ENCODE measurements at places on chromosomes 16 and 17.
A peak's percentile ranks its signal among the peaks of the same experiment; 100 is the strongest.

- DNase-seq: peak; percentile 20
Measured at GRCh38 chr17:82497483-82498405, 21.8 kb upstream of the FOXK2 start.

GRCh38 chr17:57636985-57637665 is 108.0 kb downstream of the CCDC182 start:
- peak; percentile 25 for DNase-seq

GRCh38 chr16:14562691-14563491 is 67.2 kb downstream of the PARN start:
- peak; percentile 92 for DNase-seq

GRCh38 chr17:30188211-30188939 is 47.1 kb downstream of the SLC6A4 start:
- peak; percentile 14 for DNase-seq

DNA sequence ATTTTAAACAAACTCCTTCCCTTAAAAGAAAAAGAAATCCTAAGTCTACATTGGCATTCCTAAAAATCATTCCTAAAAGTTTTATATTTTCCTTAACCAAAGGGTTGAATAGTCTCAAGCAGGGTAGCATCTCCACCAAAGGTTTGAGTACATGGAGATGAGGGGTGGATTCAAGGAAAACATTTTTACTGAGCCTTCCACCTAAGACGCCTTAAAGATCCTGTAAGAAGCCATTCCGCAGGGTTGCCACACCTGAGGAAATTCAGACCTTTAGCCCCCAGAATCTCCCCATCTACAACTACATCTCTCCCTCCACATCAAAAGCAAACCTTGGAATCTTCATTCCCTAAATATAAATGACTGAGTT is 7.7 kb upstream of the AKTIP start:
- no peak for DNase-seq

DNA sequence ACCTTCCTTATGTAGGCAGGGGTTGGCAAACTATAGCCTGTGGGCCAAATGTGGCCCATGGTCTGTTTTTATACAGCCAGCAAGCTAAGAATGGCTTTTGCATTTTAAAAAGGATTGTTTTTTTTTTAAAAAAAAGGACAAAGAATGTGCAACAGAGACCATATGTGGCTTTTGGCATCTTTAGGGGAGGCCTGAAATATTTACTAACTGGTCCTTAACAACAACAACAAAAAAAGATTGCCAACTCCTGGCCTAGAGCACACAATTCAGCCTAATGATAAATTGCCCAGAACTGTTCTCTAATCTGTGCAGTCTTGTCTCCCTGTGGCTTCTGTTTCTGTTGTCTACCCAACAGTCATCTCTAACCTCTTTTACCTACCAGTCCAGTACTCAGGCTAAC is 67.1 kb downstream of the SSH2 start:
- no peak for DNase-seq

DNA sequence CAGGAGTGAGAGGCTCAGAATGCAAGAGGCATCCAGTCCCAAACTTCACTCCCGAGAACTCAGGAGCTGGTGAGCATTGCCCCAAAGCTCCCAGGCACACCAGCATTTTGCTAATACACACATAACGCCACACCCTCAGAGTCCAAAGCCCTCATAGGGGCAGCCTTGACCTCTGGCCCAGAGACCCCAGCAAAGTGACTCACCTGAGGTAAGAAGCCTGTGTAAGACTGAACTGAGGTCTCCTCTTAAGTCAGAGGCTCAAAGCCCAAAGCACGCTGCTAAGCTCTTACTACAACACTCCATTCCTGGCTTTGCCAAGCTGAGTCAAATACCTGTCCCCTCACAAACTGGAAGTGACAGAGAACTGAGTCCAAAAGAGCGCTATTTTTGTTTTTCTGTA is 16.4 kb downstream of the ST3GAL2 start:
- no peak for DNase-seq

DNA sequence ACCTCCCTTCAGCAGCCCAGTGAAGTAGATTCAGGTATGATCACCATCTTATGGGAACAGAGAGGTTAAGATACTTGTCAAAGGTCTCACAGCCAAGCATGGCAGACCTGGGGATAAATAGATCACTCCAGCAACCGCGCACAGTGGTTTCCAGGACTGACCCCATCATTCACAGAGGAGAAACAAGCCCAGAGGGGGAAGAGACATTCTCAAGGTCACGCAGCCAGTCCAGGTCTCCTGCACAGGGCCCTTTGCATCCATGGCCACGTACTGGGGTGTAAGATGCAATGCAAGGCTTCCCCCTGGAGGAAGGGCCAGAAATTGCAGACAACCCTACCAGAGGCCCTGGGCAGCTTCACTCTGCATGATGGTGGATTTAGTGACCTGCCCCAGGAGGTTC is 19.9 kb downstream of the TLE7 start:
- DNase-seq: peak; percentile 26

- DNase-seq: no peak
Measured at GRCh38 chr16:51153577-51154031, 2.5 kb upstream of the SALL1 start.

DNA sequence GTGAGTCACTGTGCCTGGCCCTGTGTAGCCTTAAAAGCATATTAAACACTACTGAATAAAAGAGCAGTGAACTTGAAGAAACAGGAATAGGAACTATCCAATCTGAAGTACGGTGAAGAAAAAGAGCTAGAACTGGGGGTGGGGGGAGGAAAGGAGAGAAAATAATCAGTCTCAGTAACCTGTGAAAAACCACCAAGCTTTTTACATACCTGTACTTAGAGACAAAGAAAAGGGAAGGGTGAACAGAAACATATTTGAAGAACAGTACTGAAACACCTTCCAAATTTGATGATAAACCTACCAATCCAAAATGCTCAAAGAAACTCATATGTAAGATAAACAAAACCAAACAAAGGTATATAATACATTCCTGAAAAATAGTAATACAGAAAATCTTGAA is 77.5 kb downstream of the USP32 start:
- no peak for DNase-seq

DNA sequence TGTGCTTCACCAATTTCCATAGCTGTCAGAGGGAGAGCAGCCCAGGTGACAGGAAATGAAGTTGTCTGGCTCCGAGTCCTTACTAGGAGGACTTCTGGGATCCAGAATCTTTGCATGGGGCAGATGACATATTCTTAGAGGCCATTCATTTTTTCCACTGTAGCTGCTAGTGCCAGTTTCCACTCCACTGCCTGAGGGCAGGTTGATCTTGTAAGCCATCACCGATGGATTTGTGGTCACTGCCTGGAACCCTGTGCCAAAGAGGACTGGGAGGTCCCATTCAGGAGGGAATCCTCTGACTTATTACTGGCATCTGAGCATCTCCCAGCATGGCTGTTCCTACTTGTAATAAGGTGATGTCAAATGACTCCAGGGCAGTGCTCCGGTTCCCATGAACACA is 144.1 kb upstream of the KCNJ18 start:
- DNase-seq: no peak

GRCh38 chr17:31510308-31511194 is 119.1 kb downstream of the RAB11FIP4 start:
- DNase-seq: no peak

DNA sequence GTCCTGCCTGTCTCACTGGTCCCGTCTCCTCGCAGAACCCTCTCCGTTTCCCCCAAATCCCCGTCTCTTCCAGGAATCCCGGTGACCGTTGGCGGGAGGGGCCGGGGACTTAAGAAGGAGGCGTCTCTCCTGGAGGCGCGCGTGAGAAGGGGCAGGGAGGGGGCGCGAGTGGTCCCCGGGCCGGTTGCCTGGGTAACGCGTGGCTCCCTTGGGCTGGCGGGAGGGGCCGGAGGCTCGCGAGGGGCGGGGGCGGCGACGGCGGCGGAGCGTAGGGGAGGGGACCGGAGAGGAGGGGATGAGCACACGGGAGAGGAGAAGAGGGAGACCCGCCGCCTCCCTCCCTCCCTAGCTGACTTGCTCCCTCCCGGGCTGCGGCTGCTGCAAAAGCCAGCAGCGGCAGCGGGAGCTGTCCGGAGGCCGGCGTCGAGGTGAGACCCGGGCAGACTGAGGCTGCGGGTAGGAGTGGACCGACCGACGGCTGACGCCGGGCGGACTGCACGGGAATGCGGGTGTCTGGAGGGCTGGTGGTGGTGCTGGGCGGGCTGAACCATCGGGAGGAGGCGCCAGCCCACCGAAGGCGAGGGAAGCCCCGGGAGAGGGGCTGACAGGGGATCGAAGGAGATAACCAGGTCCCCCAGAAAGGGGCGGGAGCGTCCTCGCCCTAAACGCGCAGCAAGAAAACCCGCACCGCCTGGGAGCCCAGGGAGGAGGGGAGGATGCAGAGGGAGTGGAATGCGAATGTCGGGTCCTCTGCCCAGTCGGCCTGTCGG is at the start of gene PRRT2:
Gene PRRT2, plus strand, starts transcription at position 298 of the 770 bp plus-strand sequence. CDS start 862 bp downstream, outside the sequence.
- no peak for DNase-seq

GRCh38 chr17:35286120-35286781 is 43.4 kb downstream of the SLFN5 start:
- no peak for DNase-seq

DNA sequence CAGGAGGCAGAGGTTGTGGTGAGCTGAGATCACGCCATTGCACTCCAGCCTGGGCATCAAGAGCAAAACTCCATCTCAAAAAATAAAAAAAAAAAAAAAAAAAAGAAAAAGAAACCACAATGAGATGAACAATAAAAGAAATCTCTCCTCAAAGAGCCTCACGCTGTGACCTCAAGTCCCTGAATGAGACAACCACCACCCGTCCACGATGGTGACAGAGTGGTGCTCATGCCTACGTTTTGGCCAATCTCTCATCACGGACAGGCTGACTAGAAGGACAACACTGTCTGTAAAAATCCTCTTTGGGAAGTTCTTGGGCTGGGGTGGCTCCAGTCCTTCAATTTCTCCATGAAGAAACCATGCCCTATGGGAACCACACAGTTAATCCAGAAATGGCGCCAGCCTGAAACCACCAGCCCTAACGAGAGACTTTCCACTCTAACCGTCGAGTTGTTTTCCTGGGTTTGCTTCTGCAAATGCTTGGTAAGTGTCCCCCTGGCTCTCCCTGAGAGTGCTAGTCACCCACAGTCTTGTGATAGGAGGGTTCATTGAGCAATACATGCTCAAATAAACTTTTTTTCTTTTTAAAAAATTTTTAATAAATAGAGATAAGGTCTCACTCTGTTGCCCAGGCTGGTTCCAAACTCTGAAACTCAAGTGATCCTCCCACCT is 15.0 kb upstream of the PRSS27 start:
- DNase-seq: no peak

GRCh38 chr16:1057252-1057932 is 15.2 kb upstream of the SSTR5 start:
- DNase-seq: no peak

GRCh38 chr16:70612931-70613330 is 33.4 kb upstream of the IL34 start:
- no peak for DNase-seq

DNA sequence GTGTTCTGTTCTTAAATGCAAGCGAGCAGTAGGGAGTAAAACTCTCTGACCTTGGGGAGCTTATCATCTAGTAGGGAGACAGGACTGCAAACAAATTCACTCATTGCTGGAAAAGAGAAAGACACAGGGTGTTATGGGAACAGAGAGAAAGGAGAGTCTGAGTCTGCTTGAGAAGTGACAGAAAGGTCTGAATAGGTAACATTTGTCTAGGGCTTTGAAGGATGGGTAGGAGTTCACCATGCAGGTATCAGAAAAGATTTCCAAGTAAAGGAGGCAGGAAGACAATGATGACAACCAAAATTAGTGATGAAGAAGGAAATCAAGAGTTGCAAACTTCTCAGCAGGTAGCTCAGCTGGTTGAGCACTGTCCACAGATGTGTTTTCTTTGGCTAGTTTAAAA is 93.6 kb upstream of the GPR139 start:
- no peak for DNase-seq

GRCh38 chr17:75087558-75088453 is at the start of gene SLC16A5:
TSS of gene SLC16A5 (plus strand) at chr17:75087954. CDS start at chr17:75093637, 5,683 bp downstream.
- peak; percentile 50 for DNase-seq

GRCh38 chr16:69003500-69003899 is 102.0 kb upstream of the HAS3 start:
- DNase-seq: no peak

DNA sequence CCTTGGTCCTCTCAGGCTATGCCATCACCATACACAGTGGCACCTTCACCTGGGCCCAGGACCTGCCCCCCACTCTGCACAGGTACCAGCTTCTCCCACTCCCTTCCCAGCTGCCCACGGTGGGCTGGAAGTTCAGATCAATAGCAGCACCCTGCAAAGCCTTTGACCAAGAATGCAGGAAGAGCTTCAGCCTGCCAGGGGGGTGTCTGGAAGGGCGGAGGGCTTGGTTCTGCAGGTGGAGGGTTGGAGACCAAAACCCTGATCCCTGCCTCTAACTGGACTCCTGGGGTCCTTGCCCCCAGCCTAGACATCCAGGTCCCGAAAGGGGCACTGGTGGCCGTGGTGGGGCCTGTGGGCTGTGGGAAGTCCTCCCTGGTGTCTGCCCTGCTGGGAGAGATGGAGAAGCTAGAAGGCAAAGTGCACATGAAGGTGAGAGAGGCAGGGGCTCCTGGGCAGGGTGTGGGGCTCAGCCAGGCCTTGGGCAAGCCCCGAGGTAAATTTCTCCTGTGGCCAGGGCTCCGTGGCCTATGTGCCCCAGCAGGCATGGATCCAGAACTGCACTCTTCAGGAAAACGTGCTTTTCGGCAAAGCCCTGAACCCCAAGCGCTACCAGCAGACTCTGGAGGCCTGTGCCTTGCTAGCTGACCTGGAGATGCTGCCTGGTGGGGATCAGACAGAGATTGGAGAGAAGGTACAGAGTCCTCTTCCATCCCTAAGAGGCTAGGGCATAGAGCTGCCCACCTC is 34.3 kb downstream of the ABCC3 start:
- no peak for DNase-seq

- DNase-seq: no peak
Measured at GRCh38 chr17:57965521-57966160, 10.4 kb upstream of the CUEDC1 start.

GRCh38 chr16:14606102-14606501 is 24.0 kb downstream of the PARN start:
- no peak for DNase-seq

GRCh38 chr17:6567528-6568183 is 11.3 kb upstream of the PITPNM3 start:
- peak; percentile 91 for DNase-seq

- DNase-seq: no peak
Measured at GRCh38 chr16:77430787-77431585, 3.8 kb downstream of the ADAMTS18 start.

GRCh38 chr16:66523861-66524354 is 26.0 kb downstream of the TK2 start:
- no peak for DNase-seq

DNA sequence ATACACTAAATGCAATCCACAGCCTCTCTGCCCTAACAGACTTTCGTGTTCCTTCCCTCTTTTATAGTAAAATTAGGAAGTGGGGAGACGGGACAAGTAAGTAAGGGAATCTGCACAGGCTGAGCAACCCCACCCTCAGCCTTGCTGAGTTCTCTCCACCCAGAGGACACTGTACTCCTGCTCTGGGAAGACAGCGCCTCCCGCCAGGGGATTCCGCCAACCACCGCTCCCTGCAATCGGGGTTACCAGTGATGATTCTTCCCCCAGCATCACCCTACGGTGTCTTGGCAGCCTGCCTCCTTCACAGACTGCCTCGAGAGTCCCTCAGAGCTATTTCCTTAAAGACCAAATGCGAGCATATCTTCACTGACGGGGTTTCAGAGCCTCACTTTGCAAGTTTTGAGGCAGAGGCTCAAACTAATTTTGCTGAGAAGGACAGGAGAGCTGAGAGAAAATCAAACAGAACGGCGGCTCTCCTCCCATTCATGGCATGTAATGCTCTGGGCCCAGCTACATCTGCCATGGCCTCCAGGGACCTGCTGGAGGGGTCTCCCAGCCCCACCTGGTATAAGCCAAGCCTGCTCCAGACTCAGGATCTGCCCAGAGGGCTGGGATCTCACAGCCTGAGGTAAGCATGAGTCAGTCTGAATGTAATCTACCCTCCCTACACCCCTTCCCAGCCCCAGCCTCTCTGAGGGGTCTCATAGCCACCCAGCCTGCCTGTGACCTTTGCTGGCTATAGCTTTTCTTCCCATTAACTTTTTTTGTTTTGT is 22.7 kb upstream of the ASGR2 start:
- no peak for DNase-seq
